ENCODE measurements at places on chromosomes 2 and 18. TPM values are rescaled to one million over a fixed set of nuclear protein-coding genes. Genes with fewer than 3 reads are reported as not detected.

The WDR35 gene
- 8.9 TPM for total RNA-seq

DNA sequence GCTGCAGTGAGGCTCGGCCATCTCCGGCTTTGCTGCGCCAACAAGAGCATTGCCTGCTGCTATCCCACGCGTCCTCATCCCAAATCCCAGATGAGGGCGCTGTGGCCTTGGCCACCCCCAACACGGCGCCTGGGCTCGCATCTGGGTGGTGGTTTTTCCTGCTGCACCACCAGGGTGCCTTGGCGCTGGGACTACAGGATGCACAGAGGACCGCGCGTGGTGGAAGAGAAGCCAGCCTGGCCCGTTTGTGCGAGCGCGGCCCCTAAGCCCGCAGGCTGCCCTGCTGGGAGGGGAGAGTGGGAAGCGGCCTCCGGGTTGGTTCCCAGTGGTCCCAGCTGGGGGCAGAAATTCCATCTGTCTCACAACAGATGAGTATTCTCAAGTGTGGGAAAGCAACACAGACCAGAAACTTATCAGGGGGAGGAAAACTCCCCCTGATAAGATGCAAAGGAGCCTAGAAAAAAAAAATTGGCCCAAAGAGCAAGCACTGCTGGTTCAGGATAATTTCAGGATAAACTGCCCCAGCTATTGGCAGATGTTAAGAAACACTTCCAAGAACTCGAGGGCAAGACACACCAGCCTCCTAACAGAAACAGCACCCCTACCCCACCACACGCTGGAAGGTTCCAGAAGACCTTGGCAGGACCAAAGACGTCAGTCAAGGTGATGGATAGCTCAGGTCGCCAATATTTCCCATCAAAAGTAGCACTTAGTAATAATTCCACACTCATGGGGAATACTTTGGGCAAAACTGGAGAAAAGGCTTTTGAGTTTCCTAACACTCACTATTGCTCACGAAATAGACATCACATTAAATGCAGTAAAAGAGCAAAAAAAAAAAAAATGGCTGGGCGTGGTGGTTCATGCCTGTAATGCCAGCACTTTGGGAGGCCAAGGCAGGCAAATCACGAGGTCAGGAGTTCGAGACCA is 152.1 kb downstream of the PXDN start:
- no peak overlapping the region for H3K27ac ChIP-seq
- H3K4me3 ChIP-seq: no peak overlapping the region
- no peaks in the 10 kb centered on the region for H3K27me3 ChIP-seq
- DNase-seq: peak; percentile 57
- H3K36me3 ChIP-seq: no peaks in the 10 kb centered on the region
- H3K4me1 ChIP-seq: peaks cover 13% of the 10 kb centered on the region

- DNase-seq: no peak
- no peaks in the 10 kb centered on the region for H3K27me3 ChIP-seq
- no peak overlapping the region for H3K27ac ChIP-seq
- H3K36me3 ChIP-seq: no peaks in the 10 kb centered on the region
- H3K4me3 ChIP-seq: no peak overlapping the region
- no peaks in the 10 kb centered on the region for H3K4me1 ChIP-seq
Observed at GRCh38 chr18:22391407-22392345, 26.0 kb downstream of the CTAGE1 start.

The NT5C1B gene
- not detected for total RNA-seq

DNA sequence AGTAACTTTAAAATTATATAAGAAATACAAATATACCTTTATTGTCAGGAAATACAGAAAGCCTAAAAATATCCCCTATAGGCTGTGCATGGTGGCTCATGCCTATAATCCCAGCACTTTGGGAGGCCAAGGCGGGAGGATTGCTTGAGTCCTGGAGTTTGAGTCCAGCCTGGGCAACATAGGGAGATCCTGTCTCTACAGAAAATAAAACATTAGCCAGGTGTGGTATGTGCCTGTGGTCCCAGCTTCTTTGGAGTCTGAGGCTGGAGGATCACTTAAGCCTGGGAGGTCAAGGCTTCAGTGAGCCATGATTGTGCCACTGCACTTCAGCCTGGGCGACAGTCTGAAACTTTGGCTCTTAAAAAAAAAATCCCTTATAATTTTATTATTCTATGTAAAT is 29.1 kb downstream of the GLS start:
- H3K27ac ChIP-seq: no peak overlapping the region
- H3K4me1 ChIP-seq: peaks cover 13% of the 10 kb centered on the region
- H3K27me3 ChIP-seq: no peaks in the 10 kb centered on the region
- DNase-seq: no peak
- peaks cover 8% of the 10 kb centered on the region for H3K36me3 ChIP-seq

DNA sequence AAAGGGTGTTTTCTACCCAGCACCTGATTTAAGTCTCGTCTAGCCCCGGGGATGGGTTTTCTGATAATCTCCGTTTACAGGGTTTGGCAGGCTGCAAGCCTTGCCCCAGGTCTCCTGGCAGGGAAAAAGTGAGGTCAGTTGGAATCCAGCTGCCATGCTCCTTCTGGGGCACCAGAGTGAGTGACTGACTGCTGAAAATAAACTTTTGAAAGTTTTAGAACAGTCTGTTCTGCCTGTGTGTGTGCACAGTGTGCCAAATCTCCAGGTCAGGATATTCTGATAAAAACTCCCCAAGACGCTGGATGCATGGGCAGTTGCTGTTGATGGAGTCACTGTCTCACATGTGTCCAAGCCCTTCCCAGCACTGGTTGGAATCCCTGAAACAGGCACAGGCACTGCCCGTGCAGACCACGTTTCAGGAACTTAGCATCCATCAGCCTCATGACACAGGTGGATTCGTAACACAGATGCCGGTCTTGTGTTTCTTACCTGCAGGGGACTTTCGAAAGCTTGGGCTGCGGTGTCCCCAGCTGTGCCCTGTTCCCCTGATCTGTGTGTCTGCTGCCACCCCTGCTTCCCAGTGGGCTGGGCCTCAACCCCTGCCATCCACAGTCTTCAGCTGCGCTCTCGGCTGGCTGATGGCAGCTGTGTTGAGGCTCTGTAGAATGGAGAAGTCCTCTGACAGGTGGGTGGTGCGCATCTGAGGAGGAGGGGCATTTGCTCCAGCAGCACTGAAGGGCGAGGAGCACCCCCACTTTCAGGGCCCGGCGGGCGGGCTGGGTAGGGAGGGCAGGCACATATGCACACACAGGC is 65.0 kb downstream of the SH3RF3 start:
- no peak overlapping the region for H3K27ac ChIP-seq
- peaks cover 1% of the 10 kb centered on the region for H3K4me1 ChIP-seq
- H3K27me3 ChIP-seq: no peaks in the 10 kb centered on the region
- no peak overlapping the region for H3K4me3 ChIP-seq
- no peaks in the 10 kb centered on the region for H3K36me3 ChIP-seq

The PJVK gene
- not detected for total RNA-seq

DNA sequence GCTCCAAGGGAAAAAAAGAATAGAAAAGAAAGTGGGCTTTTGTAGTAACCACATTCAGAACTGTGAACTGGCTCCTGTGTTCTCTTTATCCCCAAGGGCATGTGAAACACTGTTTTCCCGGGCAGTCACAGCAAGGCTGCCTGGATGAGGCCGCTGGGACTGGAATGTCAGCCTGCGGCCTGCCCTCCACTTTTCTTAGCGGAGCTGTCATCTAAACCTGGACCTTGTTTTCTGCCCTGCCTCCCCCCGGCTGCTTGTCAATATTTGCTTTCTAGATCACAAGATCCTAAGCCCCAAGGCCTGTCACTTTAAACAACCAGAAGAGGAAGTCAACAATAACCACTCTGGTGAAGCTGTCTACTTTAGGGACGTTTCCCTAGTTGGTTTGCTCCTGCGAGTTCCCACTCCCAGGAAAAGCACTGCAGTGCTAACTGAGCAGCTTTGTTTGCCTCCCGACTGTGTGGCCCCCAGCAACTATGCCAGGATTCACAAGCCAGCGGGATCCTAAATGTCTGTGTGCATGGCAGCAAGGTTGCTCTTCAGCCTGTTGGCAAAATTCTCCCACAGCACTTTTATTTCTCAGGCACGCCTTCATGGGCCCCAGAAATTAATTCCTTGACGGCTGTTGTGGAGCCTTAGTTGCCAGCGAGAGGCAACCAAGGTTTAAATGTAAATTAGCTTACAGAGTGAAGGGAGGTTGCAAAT is 30.6 kb downstream of the SOWAHC start:
- H3K27me3 ChIP-seq: no peaks in the 10 kb centered on the region
- H3K4me3 ChIP-seq: no peak overlapping the region
- peak; percentile 77 for DNase-seq
- no peaks in the 10 kb centered on the region for H3K36me3 ChIP-seq

The IL1A gene
- total RNA-seq: not detected

DNA sequence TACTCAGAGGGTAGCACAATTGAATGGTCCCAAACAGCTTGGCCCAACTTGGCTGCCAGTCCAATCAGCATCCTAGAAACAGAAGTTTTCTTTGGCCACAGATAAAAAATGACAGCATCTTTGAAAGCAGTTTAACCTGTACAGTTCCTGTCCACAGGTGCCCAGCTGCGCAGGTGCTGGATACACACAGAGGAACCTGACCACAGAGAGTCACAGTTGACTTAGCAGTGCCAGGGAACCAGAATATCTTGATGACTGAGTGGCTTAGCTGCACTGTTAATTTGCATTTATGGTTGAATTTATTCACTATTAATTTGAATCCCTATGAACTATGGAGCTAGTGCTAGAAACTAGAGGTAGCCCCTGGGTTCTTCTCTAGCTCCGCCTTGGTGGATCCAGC is 93.7 kb downstream of the TPGS2 start:
- H3K27ac ChIP-seq: no peak overlapping the region
- H3K36me3 ChIP-seq: no peaks in the 10 kb centered on the region
- no peaks in the 10 kb centered on the region for H3K4me1 ChIP-seq
- DNase-seq: no peak
- no peak overlapping the region for H3K4me3 ChIP-seq
- H3K27me3 ChIP-seq: no peaks in the 10 kb centered on the region

DNA sequence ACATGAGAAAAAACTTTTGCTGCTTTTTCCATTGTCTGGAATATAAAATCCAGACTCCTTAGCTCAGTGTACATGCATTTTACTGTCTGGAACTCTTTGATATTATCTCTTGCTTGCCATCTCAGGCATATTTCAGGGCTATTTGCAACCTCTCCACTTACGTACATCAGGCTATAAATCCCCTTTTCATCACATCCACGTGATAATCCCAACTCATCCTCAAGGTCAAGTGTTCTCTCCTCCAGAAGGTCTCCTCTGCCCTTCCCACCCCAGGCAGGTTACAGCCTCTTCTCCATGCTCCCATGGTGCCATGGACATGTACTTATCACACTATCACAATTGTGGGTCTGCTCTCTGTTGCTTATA is 202.5 kb upstream of the RBMS1 start:
- no peak for DNase-seq
- no peak overlapping the region for H3K4me3 ChIP-seq
- H3K27ac ChIP-seq: no peak overlapping the region
- H3K36me3 ChIP-seq: no peaks in the 10 kb centered on the region
- no peaks in the 10 kb centered on the region for H3K27me3 ChIP-seq

GRCh38 chr18:56246916-56247315 is 391.5 kb downstream of the TXNL1 start:
- no peaks in the 10 kb centered on the region for H3K36me3 ChIP-seq
- H3K4me3 ChIP-seq: no peak overlapping the region
- H3K27ac ChIP-seq: no peak overlapping the region

GRCh38 chr2:25190536-25190935 is 22.2 kb upstream of the POMC start:
- no peaks in the 10 kb centered on the region for H3K27me3 ChIP-seq
- peaks cover 25% of the 10 kb centered on the region for H3K4me1 ChIP-seq
- no peak overlapping the region for H3K4me3 ChIP-seq
- no peak overlapping the region for H3K27ac ChIP-seq

Measured in body of pancreas (tissue), 4 donors.